NCI-H1105 treated with DMSO at 0.1 percent for 48 hours (cell line): ENCODE measurements at places on chromosomes 5 and 9.

- no peak for DNase-seq
These were observed 30.4 kb downstream of the RNF145 start for GRCh38 chr5:159178978-159179377.

- DNase-seq, result no peak
These were observed 562.2 kb upstream of the MEF2C start for GRCh38 chr5:89445106-89445745.

GRCh38 chr5:76522103-76522935, 100.9 kb downstream of the F2RL2 start:
- no peak for DNase-seq

DNA sequence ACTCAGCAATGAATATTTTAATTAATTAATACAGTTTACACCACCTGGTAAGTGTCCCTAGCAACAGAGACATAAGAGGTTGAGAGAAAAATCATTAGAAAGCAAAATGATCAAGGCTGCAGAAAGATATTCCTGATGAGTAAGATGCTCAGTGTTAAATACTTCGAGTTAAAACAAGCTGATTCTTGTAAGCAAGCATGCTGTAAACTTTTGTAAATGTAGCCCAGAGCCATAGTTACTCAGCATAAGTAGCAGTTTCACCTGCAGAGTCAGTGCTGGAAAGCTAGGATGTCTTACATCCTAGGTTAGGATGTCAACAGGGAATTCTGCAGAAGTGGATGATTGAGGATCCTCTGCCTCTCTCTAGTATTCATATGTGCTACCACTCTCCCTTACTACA, 4.2 kb downstream of the PRKACG start:
- DNase-seq, result no peak

- no peak for DNase-seq
These were observed 77.7 kb downstream of the DNAH5 start for GRCh38 chr5:13866792-13867191.

DNA sequence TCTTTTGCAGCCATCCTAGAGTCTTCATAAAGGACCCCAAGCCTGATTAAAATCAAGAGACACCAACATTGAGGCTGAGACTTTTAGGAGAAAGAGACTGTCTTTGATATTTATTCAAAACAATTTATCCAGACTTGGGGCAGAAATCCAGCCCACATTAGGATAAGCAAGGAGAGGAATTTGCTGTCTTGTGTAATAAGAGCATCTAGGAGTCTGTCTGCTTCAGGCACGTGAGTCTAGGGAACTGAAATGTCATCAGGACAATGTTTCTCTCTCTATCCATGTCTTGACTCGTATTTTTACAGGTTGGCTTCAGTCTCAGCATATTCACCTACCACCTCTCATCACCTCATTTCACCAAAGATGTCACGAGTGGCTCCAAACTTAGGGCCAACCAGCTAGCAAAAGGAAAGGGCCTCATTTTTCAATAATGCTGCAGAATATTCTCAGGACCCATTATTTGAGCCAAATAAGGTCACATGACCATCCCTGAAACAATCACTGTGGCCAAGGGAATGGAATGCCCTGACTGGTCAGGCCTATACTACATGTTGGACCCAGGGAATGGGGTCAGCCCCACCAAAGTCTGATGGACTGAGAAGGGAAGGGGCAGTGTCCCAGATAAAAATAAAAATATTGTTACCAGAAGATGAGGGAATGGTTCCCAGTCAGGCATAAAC, 70.3 kb upstream of the SAP30L start:
- no peak for DNase-seq

GRCh38 chr5:159759791-159760290, 156.4 kb upstream of the ADRA1B start:
- DNase-seq, result no peak

DNA sequence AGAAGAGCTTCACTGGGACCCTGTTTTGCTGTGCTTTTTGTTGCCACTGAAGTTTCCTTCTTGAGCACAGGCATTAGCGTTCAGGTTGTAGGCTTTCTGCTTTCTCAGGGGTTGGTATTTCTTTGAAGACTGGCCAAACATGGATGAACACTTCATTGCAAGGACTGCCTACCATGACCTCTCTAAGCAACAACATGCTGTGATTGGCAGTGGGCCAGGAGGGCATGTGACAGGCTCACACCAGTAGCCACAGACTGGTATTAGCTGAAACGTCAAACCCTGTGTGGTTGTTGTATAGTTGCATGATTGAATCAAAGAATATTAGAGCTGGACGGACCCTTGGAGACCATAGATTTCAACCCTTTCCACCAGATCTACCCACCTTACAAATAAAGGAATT, 20.0 kb upstream of the MLANA start:
- DNase-seq, result no peak

- no peak for DNase-seq
These were observed 76.2 kb upstream of the CHD1 start for GRCh38 chr5:99004960-99005359.

GRCh38 chr9:15480028-15480427, 30.7 kb downstream of the PSIP1 start:
- no peak for DNase-seq

GRCh38 chr5:87340716-87341115, 72.0 kb downstream of the CCNH start:
- no peak for DNase-seq

- DNase-seq, result no peak
These were observed 368.1 kb upstream of the CTNND2 start for GRCh38 chr5:12272389-12272788.

DNA sequence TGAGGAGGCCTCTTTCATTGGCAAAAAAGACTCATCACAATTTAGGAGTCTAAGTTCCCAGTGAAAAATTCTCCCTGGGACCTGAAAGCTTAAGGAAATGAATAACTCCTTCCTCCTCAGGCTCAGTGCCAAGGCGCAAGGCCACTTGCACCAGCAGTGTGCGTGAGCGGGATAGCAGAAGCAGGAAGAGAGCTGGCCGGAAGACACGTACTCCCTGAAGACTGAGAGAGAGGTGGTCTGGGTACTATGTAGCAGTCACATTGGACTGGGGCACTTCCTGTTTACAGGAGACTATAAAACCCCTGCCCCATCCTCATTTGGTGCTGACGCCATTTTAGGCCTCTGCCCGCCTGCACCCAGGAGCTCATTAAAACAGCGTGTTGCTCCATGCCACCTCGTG, 66.3 kb upstream of the IL33 start:
- DNase-seq, result no peak

DNA sequence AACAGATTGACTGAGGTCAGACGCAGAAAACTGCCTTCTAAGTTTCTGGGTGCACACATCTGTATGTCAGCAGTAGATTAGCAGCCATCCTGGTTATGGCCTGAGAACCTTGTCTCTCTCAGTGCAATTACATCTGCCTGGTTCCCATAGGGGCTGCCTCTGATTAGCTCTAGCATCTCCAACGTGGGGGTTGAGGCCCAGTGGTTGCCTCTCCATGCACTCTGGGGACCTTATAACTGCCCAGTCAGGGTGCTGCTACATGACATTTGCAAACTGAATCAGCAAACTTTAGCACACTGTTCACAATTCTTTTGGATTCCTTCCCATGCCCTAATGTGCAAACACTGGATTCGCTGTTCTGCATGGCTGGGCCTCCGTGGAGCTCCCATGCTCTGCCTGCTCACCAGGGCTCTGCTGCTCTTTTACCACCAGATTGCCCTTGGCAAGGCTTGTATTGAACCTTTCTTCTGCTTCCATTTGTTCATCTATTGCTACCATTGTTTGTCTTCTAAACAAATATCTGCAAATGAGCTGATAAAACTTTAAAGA, 36.2 kb downstream of the SNX18 start:
- no peak for DNase-seq

GRCh38 chr9:25543806-25544205, 134.4 kb downstream of the TUSC1 start:
- no peak for DNase-seq

- DNase-seq, result no peak
These were observed 3.9 kb downstream of the HMGCR start for GRCh38 chr5:75340714-75341478.

DNA sequence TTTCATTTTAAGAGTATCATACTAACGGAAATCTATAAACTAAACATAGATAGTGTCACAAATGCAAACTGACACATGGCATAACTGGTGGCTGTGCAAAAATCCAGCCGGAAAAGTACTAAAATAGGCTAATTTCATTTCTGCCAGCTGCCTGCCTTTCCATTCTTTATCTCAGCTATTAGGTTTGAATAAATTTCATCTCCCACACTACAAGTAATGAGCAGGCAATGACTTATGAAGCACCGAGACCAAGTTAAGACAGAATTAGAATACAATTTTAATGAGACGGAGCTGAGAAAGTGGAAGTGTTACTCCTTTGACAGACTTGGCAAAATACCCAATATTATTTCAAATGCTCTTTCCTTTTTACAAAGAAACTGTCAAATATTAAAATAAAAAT, 258.8 kb upstream of the ZNF608 start:
- DNase-seq, result peak; percentile 64

DNA sequence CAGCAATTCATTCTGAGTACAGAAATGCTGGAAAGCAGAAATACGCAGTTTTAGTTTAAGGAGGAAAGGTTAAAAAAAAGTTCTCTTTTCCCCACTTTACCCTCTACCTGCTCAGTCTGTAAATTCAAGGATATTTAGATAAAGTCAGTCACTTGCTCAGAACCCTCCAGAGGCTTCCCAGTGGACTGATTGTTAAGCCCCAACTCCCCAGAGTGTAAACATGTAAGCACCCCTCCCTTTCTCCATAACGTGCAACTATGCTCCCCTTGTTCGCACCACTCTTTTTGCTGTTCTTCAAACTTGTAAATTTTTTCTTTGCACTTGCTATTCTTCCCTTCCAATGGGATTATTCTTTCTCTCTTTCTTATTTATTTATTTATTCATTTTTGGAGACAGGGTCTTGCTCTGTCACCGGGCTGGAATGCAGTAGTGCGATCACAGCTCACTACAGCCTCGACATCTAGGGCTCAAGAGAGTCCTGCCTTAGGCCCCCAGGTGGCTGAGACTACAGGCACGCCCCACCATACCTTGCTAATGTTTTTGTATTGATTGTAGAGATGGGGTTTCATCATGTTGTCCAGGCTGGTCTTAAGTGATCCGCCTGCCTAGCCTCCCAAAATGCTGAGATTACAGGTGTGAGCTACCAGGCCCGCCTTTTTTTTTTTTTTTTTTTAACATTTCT, 32.5 kb upstream of the ERBIN start:
- DNase-seq, result no peak

GRCh38 chr9:95773053-95773418, 102.5 kb upstream of the ERCC6L2 start:
- DNase-seq, result no peak

DNA sequence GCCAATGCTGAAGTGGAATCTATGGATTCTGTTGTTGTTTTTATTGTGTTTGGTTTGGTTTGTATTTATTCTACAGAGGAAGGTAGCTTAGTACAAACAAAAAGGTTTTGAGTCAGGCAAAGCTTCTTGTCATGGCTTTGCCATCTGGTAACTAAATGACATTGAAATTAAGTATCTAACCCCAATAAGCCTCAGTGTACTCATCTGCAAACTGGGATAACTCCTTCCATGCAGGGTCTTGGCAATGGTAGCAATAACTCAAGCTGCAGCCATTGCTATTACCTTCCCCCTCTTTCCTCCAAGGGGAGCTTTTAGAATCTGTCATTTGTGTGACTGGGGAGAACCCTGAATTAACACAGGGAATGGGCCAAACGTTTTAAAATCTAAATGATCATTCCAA, 79.7 kb downstream of the PLAC8L1 start:
- no peak for DNase-seq

DNA sequence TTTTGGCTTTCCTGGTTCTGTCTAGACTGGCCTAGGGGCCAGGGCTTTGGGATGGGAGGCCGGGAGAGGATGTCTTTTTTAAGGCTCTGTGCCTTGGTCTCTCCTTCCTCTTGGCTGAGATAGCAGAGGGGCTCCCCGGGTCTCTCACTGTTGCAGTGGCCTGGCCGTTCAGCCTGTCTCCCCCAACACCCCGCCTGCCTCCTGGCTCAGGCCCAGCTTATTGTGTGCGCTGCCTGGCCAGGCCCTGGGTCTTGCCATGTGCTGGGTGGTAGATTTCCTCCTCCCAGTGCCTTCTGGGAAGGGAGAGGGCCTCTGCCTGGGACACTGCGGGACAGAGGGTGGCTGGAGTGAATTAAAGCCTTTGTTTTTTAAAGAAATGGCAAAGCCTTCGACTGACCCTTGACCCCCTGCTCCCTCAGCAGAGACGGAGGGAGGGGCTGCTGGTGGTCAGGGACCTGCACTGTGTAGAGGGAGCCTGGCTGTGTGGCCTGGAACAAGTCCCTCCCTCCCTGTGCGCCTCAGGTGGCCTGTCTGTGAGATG, 11.1 kb downstream of the FPGS start:
- DNase-seq, result no peak

GRCh38 chr9:33894316-33894715, 77.4 kb downstream of the UBE2R2 start:
- no peak for DNase-seq

DNA sequence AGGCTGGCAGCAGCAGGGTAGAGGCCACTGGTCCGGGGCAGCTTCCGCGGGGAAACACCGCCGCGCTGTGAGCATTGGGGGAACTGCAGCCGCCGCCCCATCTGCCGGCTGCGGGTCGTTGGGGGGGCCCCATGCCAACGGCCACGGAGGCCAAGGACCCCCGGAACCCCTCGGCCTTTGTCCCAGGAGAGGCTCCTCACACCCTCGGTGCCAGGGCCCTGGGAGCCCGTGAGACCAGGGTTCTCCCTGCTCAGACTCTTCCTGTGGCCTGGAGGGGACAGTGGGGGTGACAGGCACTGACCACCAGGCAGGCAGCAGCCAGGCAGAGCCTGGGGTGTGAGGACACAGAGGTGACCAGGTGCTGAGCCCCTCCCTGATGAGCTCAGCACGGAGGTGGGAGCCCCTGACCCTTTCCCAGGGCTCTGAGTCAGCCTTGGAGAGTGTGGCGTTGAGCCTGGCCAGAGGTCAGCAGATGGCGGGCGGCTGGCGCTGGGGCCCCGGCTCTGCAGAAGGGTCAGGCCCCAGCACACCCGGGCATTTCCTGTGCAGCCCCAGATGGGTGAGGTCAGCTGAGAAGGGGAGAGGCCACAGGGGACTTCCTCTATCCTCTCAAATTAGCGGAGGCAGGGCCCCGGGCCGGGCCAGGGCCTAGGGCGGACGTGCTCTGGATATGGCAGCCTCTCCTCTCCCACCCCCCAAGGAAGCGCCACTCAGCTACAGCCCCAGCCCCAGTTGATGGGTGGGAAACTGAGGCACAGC, 17.9 kb upstream of the EGFL7 start:
- no peak for DNase-seq

- no peak for DNase-seq
These were observed 160.9 kb upstream of the LHFPL2 start for GRCh38 chr5:78809444-78809843.

DNA sequence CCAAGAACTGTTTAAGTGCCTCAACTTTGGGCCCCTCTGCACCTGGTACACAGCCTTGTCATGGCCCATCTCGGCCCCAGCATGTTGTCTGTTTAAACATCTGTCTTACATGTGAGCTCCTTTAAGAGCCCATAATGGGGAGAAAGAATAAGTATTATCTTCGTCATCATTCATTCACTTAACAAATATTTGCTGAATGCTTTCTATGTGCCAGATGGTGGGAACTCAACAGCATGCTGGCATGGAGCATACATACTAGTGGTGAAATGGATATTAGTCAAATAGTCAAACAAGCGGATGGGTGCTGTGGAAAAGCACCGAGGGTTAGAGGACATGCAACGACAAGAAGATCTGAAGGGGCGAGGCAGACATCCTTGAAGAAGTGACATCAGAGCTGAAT, 54.5 kb downstream of the GABBR2 start:
- DNase-seq, result no peak
